ENCODE measurements at places on chromosomes 2 and 18.

DNA sequence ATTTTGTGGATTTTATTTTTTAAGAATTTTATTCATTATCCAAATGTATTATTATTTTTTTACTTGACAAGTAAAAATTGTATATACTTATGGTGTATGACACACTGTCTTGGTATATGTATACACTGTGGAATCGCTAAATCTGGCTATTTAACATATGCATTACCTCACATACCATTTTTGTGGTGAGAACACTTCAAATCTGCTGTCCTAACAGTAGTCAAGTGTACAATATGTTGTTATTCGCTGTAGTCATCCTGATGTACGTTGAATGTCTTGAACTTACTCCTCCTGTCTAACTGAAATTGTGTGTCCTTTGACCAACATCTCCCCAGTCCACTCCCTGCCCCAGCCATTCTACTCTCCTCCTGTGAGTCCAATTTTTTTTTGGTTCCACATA lies 153.2 kb upstream of the PTPRM start:
- no peak for DNase-seq

GRCh38 chr2:168594778-168595177 lies 138.7 kb downstream of the CERS6 start:
- no peak for DNase-seq

DNA sequence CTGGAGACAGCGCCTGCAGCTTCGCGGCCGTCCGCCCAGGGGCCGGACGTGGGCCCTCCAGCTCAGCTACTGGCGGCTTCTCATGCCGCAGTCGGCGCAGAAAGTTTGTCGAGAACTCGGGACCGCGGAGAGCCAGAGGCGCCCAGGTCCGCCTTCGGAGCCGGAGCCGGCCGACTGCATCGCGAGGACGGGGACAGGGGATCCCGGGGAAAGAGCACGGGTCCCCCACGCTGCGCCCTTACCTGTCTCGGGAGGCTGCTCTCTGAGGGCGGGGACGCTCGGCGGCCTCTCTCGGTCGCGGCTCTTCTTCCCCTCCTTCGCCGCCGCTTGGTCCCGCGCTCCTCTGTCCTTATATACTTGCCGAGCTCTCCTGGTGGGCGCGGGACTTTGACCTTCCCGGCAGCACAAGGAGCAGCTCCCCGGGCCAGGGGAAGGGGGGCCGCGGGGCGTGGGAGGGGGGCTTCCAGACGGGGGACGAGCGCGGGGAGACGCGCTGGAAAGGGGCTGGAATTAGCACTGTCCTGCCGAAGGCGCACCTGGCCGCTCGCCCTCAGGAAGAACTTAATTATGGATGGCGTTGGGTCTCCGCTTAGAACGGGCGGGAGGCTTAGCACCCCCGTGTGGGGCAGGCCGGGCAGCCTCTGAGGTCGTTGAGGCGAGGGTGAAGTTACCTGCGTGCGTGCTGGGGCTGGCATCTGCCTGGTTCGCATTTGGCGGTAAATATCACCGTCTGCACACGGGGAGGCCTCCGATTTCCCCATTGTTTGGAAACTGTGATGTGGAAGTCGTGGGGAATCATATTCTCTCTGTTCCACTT lies at the start of gene POMC:
TSS of gene POMC (minus strand) at position 325 of the 817 bp plus-strand sequence. CDS start 3,808 bp downstream, outside the sequence.
- DNase-seq: peak; percentile 14

DNA sequence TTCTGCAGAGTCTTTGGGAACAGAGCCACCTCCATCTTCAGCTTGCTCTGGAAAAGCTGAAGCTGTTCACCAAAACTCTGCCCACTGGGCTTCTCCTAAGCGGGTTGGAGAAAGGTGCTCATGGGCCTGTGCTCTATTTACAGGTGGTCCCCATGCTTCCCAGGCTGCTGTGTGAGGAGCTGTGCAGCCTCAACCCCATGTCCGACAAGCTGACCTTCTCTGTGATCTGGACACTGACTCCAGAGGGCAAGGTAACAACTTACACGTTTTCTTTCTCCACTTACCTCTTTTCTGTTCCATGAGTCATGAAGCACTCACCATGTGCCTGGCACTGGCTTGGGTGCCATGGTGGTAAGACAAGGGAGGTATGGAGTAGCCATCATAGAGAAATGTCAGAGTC lies 129.5 kb upstream of the ALPP start:
- no peak for DNase-seq

DNA sequence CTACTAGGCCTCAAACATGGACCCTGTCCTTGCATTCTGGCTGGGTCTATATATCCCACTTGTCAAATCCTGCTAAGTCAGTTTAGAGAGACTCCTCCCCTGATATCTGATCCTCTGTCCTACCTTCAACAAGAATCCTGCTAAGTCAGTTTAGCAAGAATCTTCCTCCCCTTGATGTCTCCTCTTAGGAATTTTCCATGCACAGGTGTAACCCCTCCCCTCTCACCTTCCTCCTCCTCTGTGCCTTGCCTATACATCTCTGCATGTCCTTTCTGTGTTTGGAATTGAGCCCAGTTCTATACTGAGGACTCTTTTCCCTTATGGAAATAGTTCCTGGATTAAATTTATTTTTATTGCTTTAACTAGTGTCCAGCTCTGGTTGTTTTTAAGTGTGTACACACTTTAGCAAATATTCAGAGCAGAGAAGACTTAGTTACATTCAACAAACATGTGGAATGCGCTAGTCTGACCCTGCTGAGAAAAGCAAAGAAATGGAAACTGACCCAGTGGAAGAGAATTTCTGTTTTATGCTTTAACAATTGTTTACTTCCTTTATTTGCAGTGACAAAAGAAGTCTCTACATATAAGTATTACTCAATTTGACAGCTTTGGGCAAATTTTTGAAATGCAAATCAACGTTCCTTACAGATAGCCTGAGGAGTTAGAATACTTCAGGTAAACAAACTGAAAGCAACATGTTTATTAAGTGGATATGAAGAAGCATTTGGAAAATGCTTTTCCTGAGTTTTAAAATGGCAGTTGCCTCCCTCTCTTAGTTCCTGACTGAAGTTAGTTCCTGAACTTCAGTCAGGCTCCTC lies 80.6 kb downstream of the RIT2 start:
- DNase-seq: no peak

Measured in COR-L47 (cell line).